ENCODE measurements at places on chromosomes 2 and 18.

DNA sequence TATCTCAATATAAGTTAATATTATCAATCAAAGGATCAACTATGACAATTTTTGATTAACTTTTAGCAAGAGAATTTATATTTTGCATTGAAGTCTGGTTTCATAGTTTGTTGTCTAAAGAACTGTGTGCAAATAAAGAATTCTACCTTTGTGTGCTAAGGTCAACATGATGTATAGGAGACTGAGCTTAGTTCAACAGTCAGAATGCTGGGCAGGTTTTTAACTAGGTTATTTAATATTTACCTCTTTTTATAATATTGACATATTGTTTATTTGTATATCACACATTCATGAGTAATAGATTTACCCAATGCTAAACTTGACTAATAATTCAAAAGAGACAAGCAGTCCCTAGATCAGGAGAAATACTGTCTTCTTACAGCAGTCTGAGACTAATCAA lies 831.4 kb downstream of the DSC3 start:
- no peak for DNase-seq

- DNase-seq: no peak
Observed at GRCh38 chr2:33131749-33132148, 185.0 kb downstream of the LTBP1 start.

DNA sequence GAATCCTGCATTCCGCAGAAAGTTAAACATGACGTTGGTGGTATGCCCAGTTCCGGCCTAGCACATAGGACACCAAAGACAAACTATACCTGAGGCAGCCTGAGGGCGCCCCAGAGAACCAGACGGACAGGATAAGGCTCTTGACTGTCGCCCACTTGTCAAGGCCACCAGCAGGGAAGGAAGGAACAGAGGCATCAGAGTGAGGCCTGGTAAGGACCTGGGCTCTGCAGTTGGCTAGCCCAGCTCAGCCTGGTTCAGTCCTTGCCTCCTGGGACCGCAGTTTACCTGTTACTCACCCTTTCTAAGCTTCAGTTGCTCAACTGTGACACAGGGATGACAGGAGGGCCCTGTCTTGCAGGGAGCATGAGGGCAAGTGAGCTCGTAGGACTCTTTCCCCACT lies 82.1 kb downstream of the ACTR2 start:
- DNase-seq: no peak

DNA sequence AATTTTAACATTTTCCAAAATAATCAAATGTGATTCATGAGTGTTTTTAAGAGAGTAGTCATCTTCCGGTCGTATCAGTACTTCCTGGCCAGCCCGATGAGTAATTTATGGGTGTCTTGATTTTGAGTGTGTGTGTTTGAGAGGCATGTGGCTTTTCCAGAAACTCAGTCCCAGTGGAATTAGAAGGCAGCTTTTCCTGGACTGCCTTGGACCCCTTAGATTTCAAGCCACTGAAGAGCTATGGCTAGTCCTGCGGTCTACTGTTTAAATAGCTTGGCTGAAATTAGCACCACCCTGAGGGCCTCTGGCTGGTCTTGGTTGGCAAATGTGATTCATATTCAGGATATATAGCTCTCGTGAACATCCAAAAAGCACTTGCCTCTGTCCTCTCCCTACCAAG lies 59.4 kb downstream of the HK2 start:
- no peak for DNase-seq

- no peak for DNase-seq
Observed at GRCh38 chr2:128346291-128347170, 27.9 kb upstream of the HS6ST1 start.

- DNase-seq: no peak
Observed at GRCh38 chr18:657311-658000, at the start of gene TYMS. Gene TYMS (plus strand): TSS chr18:657653. CDS start chr18:657743, 90 bp downstream.

DNA sequence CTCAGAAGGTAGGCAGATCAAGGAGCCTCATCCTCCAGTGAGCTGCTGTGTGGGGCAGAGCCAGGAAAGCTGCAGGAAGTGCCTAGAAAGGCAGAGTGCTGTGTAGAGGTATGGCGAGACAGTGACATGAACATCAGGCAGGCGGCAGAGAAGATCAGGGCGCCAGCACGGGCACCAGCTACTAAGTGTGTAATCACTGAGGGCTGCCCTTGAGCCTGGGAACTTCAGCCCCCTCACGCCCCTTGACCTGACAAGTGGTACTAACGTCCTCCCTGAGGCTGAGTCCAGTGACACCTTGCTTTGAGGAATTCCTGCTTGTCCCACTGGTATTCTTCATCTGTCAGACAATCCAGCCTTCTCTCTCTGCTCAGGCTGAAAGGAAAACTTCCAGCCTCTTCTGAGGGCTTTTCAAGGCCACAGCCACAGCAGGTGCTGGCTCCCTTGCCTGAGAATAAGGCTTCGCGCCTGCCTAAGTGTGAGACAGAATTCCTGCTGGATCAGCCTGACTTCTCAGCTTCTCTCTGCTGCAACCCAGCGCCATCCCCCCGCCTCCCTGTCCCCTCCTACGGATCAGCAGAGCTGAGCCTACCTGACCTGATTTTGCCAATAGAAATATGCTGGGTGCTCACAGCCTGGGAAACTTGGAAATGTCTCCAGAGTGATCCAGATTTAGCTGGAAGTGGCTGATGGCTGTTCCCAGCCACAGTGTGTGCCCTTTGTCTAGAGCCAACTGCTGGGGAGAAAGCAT lies 148.0 kb downstream of the SMAD7 start:
- DNase-seq: no peak

DNA sequence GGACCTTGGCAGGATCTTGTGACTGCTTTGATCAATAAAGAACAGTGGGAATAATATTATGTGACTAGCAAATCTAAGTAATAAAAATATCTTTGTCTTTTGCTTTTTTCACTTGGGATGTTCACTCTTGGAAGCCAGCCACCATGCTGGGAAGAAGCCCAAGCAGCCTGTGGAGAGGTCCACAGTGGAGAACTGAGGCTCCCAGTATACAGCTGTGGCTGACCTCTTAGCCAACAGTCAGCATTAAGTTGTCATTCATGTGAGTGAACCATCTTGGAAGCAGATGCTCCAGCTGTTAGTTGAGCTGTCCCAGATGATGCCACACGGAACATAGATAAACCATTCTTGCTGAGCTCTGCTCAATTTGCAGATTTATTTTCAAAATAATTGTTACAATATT lies 160.0 kb downstream of the OSR1 start:
- DNase-seq: no peak

DNA sequence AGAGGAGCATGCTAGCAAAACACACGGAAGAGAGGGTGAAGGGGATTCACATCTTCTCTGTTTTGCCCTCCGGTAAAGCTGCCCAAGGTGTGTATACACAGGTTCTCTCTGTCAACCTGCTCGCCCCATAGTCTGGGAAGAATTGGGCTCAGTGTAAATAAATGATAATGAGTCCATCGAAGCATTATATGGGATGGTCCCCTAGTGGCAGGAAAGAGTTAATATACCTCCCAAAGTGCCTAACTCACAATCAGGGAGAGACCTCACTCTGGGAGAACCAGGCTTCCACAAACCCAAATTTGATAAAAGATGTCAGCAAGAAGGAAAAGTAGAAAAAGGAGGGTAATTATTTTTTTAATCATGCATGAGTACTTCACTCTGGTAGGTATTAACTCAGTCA lies 262.2 kb upstream of the ZNF521 start:
- no peak for DNase-seq

- DNase-seq: no peak
Observed at GRCh38 chr2:97785818-97786217, 72.4 kb downstream of the ZAP70 start.

GRCh38 chr2:126894082-126894481 lies 4.6 kb upstream of the TEX51 start:
- no peak for DNase-seq

DNA sequence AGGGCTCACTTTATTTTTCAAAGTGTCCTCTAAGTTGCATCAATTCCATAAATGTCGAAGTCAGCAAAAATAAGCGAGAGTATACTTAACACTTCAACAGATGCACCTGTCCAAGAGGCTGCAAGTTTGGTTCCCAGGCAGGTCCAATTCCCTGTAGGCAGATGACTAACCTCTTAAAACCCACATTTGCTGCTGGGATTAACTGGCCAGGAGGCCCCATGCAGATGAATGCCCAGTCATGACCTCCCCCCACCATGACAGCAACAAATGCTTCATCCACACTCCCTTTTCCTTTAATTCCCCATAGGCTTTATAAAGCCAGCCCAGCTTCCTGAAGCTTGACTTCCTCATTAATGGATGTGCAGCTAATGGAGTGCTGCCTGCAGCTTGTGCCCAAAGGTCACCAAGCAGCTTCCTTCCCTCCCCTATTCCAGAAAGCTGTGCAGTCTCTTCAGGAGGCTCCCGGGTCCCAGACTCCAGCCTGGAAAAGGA lies 35.7 kb downstream of the REEP1 start:
- no peak for DNase-seq

GRCh38 chr2:98070081-98070480 lies 16.9 kb upstream of the VWA3B start:
- no peak for DNase-seq
